COLO829 (cell line): ENCODE measurements at places on chromosomes 3 and 15.

DNA sequence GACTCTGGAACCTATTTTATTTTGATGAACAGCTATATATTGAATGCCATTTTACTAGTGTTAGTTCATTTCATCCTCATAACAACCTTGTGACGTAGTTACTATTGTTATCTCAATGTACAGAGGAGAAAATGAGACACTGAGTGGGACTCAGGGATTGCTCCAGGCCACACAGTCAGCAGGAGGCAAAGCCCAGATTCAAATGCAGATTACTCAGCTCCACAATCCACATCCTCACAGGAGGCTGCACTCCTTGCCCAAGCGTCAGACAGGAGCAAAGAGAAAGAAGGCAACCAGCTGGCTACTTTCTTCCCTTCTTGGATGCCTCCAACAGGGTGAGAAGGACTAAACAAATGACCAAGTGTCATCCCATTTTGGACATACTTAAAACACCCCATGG, 92.0 kb upstream of the CCDC54 start:
- no peak for DNase-seq

GRCh38 chr3:124837065-124837464, 50.1 kb downstream of the ITGB5 start:
- no peak for DNase-seq

DNA sequence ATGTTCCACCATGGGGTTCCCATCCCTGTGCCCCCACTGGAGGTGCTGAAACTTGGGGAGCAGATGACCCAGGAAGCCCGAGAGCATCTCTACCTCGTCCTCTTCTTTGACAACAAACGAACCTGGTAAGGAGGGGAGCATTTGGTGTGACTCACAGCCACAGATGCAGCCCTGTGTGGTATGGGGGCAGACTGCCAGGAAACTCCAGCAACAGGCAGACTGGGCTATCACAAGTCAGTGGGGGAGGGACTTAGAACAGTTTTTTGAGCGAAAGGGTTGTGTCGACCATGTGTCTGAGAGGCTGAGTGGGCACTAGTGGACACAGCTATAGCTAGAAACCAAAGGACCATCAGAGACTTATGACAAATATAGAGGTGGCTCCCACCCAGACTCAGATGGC, 3.4 kb upstream of the OGG1 start:
- no peak for DNase-seq

GRCh38 chr15:39300451-39301153, 280.3 kb upstream of the THBS1 start:
- peak; percentile 38 for DNase-seq

GRCh38 chr3:129504471-129505100, 23.9 kb upstream of the RHO start:
- DNase-seq, result no peak

DNA sequence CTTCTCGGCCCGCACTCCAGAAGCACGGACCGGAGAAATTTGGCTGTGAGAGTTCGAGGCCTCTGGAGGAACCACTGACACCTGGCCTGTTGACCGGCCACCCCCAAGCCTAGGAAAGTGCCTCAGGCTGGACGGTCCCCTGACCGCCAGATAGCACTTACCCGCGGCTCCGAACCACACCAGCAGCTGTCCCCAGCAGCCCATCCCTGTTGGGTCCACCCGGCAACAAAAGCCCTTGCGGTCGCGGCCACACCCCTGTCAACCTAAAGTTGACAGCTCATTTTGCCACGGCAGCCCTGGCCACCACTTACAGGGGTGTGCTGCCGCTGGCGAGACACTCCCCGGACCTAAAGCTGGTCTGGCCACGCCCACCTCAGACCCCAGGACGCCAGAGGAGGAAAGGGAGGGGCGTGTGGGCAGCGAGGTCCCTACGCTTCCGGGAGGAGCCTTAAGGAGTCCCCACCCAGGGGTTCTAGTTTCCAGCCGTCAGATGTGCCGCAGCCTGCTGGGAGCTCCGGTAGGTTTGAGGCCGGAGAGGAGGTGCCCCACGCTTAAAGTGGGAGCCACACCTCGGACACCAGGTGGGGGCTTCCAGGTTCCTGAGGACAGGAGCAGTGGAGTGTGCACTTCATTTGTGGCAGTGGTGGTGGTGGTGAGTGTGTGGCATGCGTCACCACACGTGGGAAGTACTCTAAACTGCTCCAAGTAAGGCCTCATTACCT, at the start of gene LTK:
Gene LTK (minus strand): TSS at position 322 of the 722 bp plus-strand sequence. CDS start 118 bp downstream, at position 204.
- no peak for DNase-seq

GRCh38 chr3:93969443-93969842, 4.3 kb downstream of the PROS1 start:
- peak; percentile 94 for DNase-seq

DNA sequence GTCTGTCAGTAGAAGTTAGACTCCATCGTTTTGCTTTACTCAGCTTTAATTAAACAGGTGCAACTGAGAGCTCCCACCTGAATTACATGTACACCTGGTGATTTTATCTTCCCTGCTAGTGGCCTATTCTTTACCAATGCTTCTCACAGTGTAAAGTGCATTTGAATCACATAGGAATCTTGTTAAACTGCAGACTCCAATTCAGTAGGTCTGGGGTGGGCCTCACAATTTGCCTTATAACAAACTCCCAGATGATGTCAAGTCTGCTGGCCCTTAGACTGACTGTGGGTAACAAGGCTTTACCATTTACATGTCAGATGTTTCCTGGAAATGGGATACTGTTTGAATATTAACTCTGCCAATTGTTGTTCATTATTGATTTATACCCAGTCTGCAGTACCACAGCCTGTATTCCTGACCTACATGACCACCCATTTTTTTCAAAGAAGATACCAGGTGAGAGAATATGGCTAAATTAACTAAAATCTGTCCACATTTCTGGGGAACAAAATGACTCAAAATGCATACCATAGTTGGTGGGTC, 37.2 kb downstream of the CMSS1 start:
- no peak for DNase-seq

DNA sequence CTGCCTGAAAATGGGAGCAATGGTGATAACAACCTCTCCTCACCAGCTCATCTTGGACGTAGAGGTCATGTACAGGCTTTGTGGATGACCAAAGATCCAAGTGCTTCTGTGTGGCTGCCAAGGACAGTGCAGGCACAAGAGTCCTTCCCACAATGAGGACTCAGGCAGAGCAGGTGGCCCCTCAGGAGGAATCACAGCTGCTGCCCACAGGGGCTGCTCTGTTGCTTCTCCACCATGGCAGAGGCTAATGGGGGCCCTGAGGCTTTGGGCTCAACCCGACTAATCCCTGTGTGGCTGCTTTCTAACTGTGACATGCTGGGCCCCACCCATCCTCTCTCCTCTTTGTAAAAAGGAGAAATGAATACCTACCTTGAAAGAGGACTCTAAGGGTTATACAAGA, 58.1 kb upstream of the MRPS22 start:
- no peak for DNase-seq

- DNase-seq, result no peak
Observed at GRCh38 chr3:62378311-62378789, 5.0 kb upstream of the FEZF2 start.

DNA sequence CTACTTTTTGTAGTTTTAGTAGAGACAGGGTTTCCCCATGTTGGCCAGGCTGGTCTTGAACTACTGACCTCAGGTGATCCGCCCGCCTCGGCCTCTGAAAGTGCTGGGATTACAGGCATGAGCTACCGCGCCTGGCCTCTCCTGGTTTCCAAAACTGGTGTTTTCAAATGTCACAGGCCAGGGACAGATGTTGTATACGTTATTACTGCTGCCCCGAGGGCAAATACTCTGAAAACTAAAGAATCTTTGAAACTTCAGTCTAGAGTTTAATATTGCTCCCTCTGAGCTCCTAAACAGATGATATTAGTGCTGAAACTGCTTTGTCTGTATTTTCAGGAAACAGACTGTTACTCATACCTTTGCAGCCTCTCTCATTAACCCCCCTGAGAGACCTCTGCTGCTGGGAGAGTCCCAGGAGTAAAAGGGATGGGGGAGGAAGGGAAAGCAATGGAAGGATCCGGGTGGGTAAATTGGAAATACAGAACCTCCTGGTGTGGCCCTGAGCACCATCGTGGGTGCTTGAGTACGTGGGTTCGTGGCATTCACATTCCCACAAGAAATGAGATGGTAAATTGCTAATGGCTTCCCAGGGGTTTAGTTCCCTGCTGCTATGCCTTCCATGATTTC, 96.3 kb upstream of the IGF1R start:
- DNase-seq, result peak; percentile 34

DNA sequence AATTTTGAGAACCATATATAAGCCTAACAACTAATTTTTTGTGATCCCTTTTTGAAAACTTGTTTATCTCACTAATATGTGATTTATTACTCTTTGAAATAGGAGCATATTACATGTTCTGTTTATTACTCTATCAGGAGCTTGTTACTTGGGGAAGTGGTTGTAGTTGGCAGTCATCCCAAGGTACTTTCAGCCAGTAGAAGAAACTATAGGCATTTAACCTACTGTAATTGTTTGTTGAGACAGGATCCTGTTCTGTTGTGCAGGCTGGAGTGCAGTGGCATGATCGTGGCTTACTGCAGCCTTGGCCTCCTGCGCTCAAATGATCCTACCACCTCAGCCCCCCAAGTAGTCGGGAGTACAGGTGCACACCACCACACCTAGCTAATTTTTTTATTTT, 195.6 kb downstream of the TCF12 start:
- DNase-seq, result no peak

DNA sequence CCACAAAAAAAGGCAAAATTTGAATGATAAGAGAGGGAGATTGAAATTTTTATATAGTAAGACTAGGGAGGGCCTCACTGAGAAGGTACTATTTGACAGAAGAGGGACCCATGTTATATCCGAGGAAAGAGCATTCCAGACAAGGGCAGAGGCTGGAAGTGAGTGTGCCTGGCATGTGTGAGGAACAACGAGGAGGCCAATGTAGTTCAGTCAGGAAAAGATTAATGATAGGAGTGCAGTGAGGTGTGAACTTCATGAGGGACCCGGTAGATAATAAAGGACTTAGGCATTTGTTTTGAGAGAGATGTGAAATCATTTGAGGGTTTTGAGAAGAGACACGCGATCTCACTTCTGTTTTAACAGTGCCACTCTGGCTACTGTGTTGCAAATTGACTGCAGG, 36.3 kb downstream of the ASTE1 start:
- no peak for DNase-seq

- no peak for DNase-seq
Observed at GRCh38 chr15:43268111-43269105, 1.7 kb upstream of the TGM5 start.

GRCh38 chr3:159964166-159964973, 24.3 kb upstream of the IL12A start:
- peak; percentile 39 for DNase-seq

DNA sequence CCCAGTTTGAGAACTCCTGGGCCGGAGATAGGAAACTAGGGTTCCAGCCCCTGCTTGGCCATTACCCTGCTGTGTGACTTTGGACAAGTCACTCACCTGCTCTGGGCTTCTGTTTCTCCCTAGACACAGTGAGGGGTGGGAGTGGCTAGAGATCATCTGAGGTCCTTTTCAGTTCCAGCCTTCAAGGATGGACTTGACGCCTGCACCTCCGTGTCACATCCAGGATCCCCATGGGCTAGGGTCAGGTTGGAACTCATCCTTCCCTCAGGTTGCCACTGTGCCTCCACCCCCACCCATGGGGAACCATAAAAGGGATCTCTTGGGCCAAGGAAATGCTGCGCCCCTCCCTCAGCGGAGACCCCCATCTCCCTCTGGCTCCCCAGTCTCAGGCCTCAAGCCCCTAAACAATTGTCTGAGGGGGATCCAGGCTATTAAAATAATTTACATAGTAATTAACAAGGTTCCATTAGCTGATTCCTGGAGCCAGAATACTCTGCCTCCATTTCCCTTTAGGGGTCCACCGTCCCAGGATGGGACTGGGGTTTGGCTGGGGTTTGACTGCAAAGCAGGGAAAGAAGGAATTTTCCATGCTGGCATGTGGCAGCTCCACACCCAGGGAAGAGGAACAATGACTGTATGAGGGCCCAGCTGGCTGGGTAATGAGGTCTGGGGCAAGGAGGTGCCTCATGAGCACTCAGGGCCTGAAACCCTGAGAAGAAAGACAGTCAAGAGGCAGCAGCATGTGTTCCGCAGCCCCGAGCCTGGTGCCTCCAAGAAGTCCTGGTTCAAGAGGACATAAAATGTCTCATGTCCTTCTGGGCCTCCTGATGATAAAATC, 177.7 kb downstream of the SMAD6 start:
- no peak for DNase-seq

DNA sequence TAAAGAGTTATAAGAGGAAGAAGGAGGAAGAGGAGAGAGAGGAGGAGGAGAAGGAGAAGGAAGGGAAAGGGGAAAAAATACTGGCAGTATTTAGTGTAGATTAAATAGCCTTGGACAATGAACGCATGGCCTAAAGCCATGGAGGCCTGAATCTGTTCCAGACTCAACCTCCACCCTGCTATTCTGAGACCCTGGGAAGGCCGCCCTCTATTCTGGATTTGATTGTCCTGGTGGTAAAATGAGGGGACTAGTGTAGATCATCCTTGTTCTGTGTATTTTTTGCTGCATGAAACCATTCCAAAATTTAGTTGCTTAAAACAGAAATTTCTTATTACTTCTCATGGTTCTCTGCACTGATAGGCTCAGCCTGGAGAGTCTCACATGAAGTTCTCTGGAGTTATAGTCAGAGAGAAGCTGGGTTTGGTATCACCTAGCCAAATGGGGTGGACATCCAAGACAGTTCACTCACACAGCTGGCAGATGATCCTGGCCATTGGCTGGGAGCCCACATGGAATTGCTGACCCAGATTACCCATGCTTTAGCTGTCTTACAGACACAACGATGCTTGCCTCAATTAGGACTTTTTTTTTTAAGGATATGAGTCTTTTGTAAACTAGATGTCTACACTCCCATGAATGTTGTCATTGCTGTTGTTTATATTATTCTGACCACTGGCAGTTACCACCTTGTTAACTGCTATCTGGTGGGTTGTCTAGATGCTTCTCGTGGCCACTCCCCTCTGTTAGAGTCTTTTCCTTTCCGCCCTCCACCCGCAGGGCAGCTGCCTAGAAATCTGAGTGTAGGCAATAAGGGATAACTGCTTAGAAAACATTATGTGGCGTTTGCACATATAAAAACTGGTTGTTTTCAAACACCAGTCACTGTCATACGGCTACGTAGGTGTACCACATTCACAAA, 149.9 kb downstream of the SST start:
- DNase-seq, result no peak

DNA sequence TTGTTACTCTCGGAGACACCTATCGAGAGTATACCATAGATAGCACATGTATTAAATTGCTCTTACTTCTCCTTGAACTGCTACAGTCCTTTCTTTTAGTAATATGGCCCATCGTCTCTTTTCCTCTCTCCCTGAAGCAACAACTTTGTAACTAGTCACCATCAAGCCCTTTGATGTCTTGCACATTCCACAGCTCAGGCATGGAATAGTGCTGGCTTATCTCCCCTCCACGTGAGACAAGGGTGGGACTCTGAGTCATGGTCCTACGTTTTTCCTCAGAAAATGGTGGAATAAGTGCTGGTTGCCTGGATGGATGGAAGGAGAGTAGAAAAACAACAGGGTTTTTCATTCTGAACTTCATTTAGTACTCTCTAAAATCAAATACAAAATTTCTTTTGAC, 163.3 kb upstream of the MBNL1 start:
- DNase-seq, result no peak

- no peak for DNase-seq
Observed at GRCh38 chr15:59223736-59224135, 17.1 kb downstream of the LDHAL6B start.
